ENCODE measurements at places on chromosomes 1 and 21.

GRCh38 chr1:154627257-154628120 is 19.5 kb upstream of the ADAR start:
- peak; percentile 99 for DNase-seq

GRCh38 chr21:38619992-38620479 is 121.8 kb upstream of the ERG start:
- DNase-seq: no peak

- DNase-seq: no peak
Observed at GRCh38 chr1:78491451-78492071, 787 bp downstream of the PTGFR start.

- DNase-seq: no peak
Observed at GRCh38 chr1:231923491-231924041, 297.0 kb downstream of the DISC1 start.

DNA sequence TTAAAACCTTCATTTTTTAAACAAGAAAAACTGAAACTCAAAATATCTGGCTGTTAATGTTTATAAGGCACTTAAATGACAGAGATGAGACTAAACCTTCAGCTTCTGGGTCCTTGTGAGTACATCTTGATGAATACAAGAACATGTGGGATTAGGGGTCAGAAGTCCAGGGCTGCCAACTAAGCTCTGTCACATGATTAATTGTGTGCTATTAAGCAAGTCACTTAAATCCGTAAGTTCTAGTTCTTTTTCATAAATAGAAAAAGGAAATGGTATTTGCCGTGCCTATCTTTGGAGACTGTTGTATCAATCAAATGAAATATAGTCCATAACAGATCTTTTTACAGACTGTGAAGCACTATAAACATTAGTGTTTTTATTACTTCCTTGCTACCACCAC is 43.2 kb upstream of the KCTD3 start:
- peak; percentile 27 for DNase-seq

DNA sequence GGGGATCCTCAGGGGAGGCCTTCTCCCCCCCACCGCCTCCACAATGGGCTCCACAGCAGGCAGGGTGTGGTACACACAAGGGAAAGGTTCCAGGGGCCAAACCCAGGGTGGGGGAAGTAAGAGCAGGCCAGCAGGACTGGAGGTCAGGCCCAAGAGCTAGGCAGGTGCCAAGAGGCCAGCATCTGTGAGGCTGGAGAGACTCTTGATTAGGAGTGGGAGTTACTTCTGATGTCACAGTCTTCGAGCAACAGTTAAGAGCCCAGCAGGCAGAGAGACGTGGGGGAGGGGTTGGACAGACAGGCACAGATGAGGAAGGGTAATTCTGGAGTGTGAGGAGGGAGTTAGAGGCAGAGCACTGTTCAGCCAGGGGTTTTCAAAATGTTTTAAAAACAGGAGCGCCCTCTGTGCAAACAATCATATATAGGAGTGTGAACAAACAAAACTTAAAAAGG is 55.8 kb downstream of the SLC9A1 start:
- peak; percentile 80 for DNase-seq

- no peak for DNase-seq
Observed at GRCh38 chr1:229884765-229885164, 182.3 kb upstream of the GALNT2 start.

- no peak for DNase-seq
Observed at GRCh38 chr1:90282811-90283210, 287.9 kb downstream of the ZNF326 start.
